ENCODE measurements at places on chromosomes 7 and 10.

- peak; percentile 71 for DNase-seq
Measured at GRCh38 chr10:44198780-44199097, 186.2 kb downstream of the CXCL12 start.

DNA sequence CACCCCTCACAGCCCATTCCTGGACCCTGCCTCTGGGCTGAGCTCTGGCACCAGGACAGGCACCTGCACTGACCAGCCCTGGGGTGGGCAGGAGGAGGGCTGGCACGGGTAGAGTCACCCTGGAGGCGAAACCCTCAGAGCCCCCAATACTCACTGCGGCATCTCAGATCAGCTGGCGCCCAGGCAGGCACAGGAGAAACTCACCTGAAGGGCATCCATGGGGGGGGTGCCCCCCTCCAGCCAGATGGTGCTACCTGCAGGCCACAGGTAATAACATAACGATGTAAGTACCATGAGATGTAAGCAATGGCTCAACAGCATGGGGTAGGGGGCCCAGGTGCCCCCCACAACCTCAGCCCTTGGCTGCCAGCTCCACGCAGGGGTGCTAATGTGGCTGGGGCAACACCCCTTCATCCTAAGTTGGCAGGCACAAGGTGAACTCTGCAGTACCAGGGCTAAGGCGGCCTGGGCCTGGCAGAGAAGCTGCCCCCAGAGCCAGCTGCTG is 12.1 kb upstream of the PYROXD2 start:
- peak; percentile 47 for DNase-seq

DNA sequence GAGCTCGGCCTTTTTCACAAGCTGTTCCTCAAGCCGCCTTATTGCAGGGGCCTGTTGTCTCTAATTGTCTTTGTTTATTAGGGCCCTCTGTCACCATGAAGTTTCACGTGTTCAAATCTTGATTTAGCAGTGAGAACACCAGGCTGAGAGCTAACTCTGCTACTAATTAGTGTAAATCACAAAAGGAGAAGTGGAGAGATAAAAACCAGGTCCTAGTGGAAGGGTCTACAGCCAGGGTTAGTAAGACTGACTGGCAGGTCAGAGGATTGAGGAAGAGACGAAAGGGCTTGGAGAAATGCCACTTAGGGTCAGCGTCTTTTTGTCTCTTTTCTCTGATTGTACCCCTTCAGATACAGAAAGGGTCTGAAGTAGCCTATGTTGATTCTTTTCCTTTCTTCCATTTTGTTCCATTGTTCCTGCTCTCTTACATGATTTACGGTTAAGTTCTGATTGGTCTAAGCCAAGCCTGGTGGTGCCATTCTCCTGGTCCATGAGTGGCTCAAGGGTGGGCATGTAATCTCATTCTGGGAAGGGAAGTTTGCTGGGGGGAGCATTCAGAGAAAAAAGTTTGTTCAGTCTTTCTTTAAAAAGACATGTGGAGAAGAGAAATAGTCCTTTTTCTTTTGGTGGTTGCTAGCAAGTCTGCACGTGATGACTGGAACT is 21.3 kb downstream of the SSMEM1 start:
- DNase-seq: no peak

GRCh38 chr10:90912174-90912573 is 8.7 kb downstream of the ANKRD1 start:
- DNase-seq: no peak

- DNase-seq: no peak
Measured at GRCh38 chr10:96287392-96288105, 16.2 kb upstream of the BLNK start.

- DNase-seq: no peak
Measured at GRCh38 chr7:131636092-131636491, 79.7 kb upstream of the PODXL start.

DNA sequence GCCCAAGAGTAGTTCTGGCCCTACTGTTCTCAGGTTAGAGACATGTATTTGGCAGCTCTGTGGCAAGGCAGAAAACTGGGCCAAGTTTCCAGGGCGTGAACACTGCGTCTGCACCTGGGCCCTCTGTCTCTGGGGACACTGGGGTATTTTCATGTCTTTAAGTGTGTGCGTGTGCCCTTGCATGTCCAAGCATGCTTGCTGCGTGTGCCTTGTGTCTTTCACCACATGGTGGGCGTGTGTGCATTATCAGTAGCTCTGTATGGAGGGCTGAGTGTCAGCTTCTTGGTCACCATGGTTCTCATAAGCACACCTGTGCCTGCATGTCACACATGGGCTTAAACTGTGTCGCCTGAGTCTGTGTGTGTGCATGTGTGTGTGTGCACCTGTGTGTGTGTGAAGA is 69.3 kb downstream of the HIPK2 start:
- DNase-seq: no peak

Data from sigmoid colon (tissue), 7 donors.